ENCODE measurements at places on chromosomes 2 and 18.

- no peak for DNase-seq
These were observed 28.8 kb upstream of the TMEM18 start for GRCh38 chr2:705971-706511.

DNA sequence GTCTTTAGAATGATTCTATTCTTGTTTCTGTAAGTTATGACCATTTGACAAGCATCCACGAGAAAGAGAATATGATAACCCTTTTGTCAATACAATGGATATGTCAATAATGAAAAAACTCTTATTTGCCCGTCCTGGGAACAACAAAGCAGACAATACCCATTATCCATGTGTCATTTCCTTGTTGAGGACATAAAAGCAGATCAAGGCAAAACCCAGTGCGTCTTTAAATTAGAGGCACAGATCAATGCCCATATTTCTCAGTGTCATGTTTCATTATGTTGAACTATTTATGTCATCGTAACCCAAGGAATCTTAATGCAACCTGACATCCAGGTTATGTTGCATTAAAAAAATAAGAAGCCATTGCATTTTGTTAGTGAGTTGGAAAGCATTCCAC lies 365.0 kb upstream of the CELF4 start:
- DNase-seq = no peak

- DNase-seq = peak; percentile 25
These were observed 516.7 kb downstream of the ERBB4 start for GRCh38 chr2:212021947-212022346.

GRCh38 chr18:26097563-26097962 lies 7.2 kb upstream of the SS18 start:
- DNase-seq = no peak

DNA sequence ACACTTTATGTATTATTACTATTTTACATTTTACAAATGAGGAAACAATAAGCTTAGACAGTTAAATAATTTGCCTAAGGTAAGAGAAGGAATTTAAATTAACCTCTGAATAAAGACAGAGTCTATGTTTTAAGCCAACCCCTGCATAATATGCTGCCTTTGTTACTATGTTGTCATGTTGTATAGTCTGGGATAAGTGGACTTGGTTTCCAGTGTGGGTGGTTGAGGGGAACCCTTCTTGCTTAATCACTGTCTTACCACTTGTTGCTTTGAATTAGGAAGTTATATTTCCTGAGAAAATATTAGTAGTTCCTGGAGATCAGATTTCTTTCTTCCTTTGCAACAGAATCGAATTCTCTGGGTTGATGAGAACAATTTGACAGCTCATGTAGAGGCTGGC lies 52.6 kb downstream of the AGPS start:
- no peak for DNase-seq

DNA sequence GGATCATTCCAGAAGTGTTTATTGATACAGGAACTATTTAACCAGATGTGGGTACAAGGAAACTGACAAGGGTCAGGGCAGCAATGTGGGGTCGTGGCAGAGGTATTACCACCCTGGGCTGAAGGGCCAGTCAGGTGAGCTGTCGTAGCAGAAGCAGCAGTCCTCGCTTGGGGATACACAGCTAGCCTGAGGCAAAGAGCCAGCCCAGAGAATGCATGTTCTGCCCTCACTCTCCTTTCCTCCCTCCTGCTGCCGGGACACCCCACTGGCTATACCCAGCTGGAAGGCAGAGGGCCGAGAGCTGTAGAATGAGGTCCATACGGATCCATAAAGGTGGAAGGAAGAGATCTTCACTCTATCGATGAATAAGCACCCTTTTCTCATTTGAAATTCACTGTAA lies 32.2 kb upstream of the GBX2 start:
- no peak for DNase-seq
